ENCODE measurements at places on chromosomes 3 and 15. TPM values are rescaled to one million over a fixed set of nuclear protein-coding genes. Genes with fewer than 3 reads are reported as not detected.

Gene WDR72
- 7.0 TPM for total RNA-seq

Gene GREM1
- 8.2 TPM for total RNA-seq

Gene SYNM
- total RNA-seq: 40.0 TPM

Gene SLC22A14
- not detected for total RNA-seq

Gene TPRG1
- 0.38 TPM for total RNA-seq

Gene NAALADL2
- total RNA-seq: not detected

Gene DNAH12
- 0.02 TPM for total RNA-seq

Gene POLQ
- total RNA-seq: 6.3 TPM

Gene TERC
- total RNA-seq: not detected

Gene LRRC3B
- not detected for total RNA-seq
